Activated CD8-positive, alpha-beta T cell treated with anti-CD3 and anti-CD28 coated beads, Interleukin-2, amount 10 ng/mL, durations not matched to agents 7 days and 5 days (primary cell): ENCODE measurements at places on chromosomes 3 and 15. TPM values are rescaled to one million over a fixed set of nuclear protein-coding genes. Genes with fewer than 3 reads are reported as not detected.

Gene FANCD2OS
- total RNA-seq, result not detected

Gene PTPRG
- total RNA-seq, result not detected

Gene PLA2G4E
- total RNA-seq, result not detected

Gene PARP15
- 38.6 TPM for total RNA-seq

Gene LDHAL6B
- not detected for total RNA-seq

Gene PPM1M
- 91.9 TPM for total RNA-seq

Gene TEX55
- not detected for total RNA-seq

Gene BBS4
- 9.2 TPM for total RNA-seq

- no peak for DNase-seq
Measured at GRCh38 chr3:49876567-49876966, 6.9 kb upstream of the CAMKV start.

- no peak for DNase-seq
Measured at GRCh38 chr3:4587061-4587837, 94.1 kb downstream of the ITPR1 start.

DNA sequence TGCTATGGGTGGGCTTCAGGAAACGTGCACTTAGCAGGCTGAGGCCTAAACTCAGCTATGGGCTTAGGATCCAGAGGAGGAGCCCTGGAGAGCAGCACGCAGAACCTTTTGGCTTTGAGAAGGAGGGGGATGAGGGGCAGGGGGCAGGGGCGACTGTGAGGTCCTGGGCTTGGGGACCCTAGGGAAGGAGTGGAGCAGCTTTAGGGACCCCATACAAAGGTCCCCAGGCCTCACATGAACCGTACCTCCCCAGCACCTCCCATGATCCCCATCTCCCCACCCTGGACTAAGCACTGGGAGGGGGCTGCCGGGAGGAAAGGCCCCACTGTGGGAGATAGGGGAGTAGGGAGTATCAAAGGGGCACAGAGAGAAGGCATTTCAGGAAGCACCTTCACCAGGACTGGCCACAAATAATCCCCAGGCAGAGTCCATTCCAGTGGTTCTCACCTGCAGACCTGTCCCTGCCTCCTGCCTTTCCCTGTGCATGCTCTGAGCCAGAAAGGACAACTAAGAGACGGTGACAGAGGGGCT is 62.0 kb upstream of the KLF13 start:
- DNase-seq, result peak; percentile 18

GRCh38 chr3:99576904-99577559 is 61.4 kb upstream of the COL8A1 start:
- no peak for DNase-seq

DNA sequence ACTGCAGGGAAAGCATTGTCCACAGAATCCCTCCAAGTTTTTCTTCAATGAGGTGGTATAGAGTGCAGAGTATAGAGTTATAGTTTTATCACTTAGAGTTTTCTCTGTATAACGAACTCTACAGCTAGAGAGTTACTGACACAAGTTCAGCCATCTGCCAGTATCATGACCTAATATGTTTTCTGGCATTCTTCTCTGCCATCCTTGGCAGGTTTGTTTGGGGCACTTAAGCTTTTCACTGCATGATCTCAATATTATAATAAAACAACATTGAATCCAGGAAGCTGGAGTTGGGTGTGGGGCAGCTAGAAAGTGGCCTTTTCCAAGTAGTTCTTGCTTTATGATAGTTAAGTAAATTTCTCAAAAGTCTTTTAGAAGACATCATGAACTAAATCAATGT is 743.5 kb upstream of the ARPP21 start:
- DNase-seq, result no peak

DNA sequence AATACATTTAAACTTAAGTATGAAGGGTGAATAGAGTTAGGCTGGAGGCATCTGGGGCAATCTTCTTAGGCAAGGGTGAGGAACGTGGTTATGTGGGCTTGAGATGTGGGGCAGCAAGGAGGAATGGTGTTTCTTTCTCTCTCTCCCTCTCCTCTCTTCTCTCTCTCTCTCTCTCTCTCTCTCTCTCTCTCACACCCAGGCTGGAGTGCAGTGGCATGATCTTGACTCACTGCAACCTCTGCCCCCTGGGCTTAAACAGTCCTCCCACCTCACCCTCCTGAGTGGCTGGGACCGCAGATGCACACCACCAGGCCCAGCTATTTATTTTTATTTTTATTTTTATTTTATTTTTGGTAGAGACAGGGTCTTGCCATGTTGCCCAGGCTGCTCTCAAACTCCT is 4.0 kb upstream of the MGA start:
- no peak for DNase-seq

- no peak for DNase-seq
Measured at GRCh38 chr3:23112491-23112890, 90.6 kb upstream of the UBE2E2 start.

- no peak for DNase-seq
Measured at GRCh38 chr3:52015438-52016228, 19.9 kb upstream of the RPL29 start.

GRCh38 chr3:32847528-32847927 is 29.7 kb downstream of the TRIM71 start:
- DNase-seq, result no peak

- no peak for DNase-seq
Measured at GRCh38 chr3:126467611-126467955, 8.1 kb downstream of the ZXDC start.

DNA sequence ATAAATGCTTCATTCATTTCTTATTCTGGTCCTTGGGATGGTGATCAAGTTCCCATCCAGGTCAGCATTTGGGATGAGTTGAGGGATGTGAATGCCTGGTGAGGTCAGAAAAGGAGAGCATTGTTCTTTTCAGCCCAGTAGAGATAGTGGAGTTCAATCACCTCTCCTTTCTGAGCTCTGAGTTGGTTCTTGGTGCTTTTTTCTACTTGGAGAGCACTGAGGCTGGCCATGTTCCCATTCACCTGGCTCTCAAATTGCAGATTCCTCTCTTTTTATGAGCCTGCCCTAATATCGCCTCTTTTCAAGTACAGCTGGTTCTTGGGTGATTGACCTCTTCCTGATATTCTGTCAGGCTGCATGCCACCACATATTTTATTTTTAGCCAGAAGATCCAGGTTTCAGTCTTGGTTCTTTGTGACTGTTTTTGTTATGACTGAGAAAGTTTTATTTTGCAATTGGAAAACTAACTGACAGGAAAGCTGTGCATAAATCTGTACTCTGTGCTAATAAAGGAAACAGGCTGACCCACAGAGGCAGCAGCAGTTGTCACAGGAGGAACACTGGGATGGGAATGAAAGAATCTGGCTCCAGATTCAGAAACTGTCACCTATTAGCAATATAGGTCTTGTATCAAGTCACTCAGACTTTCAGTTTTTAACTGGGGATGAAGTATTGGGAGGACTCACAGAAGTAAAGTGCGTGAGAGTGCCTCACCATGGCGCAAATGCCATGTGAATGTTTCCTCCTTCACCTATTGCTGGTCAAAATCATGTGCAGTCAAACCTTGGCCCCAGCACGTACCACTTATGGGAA is 10.7 kb downstream of the AQP9 start:
- DNase-seq, result no peak

GRCh38 chr3:153080778-153081240 is 81.2 kb upstream of the RAP2B start:
- DNase-seq, result no peak

DNA sequence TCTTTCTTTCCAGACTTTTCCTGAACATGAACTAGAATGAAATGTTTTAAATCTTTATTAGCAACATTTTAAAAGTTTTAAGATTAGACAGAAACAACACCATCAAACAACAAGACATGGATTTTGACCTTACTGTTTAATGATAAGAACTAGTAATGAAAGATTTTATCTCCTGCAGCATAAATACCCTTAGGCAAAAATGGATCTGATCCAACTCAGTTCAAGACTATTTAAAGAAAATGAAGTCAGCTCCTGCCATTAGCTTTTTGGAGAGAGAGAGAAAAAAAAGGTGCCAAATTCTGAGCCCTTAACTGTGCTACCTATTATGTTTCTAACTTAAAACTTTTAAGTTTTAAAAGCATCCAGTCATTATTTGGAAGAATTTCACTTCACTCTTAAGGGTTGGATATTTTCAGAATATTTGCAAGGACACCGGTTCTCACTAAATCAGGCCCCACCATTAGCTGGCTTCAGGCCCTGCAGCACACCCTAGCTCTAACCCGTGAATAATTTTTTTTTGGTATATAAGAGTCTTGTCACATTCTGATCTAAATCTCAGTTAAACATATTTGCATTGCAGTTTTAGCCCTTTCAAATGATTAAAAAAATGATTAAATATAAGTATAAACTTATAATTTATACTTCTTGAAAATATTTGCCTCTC is 60.0 kb downstream of the NR1I2 start:
- DNase-seq, result no peak

DNA sequence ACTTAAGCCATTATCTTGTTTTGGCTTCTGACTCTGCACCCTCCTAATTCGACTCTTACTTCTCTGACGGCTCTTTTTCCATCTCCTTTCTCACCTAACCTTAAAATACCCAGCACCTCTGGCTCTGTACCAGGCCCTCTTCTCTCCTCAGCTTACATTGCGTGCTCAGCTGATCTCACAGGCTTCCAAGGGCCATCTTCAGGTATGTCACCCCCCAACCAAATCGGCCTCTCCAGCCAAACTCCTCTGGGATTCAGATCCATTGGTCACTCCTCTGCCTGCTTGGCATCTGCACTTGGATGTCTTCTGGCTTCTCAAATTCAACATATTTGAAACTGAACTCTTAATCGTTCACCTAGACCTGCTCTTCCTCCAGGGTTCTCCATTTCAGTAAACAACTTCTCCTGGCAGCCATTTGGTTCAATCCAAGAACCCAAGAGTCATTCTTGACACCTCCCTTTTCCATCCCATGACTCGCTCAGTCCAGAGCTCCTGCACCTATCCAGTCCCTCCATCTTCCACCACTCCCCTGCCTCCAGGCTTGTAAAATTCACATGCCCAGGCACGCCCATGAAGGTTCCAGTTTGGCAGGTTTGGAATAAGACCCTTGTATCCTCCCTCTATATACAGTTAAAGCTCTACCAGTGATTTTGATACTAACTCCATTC is 35.2 kb upstream of the SLC41A3 start:
- DNase-seq, result no peak

DNA sequence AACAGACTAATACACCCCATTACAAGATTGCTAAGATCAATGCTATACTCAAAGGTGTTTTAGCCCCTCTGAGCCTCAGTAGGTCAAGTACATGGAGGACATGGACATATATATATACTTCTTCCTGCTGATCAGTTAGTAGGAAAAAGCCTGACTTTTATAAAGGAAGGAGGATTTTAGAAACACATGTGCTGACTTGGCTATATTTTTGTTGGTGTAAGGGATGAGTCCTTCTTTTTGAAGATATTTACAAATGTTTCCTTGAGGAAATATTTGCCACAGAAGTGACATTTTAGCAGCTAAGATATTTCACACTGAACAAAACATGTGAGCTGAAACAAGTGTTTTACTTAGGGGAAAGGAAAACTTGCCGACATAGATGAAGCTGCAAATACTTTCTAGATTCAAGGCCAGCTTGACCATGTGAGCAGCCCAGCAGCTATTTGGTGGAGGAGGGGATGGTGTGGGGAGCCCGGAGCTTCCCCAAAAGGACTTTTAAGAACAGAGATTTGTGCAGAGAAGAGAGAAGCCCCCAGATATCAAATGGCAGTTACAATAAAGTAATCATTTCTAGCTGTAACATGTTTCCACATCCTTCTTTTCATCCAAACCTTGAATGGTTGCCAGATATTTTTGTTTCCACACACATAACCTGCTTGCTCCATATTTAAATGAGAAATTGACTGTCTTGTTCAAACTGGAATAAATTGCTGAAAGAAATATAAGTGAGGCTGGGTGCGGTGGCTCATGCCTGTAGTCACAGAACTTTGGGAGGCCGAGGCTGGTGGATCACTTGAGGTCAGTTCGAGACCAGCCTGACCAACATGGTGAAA is 111.7 kb upstream of the NR2F2 start:
- no peak for DNase-seq

- no peak for DNase-seq
Measured at GRCh38 chr15:64105113-64105704, 9.4 kb downstream of the SNX1 start.

DNA sequence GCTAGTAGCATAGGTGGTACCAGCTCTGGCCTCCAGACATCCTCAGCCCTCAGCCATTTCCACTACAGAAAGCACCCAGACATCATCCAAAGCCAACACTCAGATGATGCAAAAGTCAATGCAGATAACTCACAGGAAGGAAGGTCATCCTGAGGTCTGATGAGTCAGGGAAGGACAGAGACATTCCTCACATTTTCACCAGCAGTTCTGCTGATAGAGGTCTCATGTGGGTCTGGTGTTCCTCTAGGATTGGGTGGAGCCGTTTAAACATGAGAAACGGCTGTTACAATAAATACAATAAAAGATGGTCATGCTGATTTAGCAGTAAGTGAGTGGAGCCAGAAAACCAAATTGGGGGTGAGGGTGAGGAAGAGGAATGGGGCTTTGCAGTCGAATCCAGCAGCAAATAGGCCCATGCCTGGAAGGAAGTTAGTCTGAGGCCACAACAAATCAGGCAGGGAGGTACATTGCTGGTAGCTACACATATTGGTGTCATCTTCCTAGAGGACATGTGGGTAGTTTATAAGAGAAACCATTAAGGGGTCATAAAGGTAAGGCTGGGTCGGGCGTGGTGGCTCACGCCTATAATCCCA is 33.3 kb upstream of the FLNB start:
- DNase-seq, result no peak

DNA sequence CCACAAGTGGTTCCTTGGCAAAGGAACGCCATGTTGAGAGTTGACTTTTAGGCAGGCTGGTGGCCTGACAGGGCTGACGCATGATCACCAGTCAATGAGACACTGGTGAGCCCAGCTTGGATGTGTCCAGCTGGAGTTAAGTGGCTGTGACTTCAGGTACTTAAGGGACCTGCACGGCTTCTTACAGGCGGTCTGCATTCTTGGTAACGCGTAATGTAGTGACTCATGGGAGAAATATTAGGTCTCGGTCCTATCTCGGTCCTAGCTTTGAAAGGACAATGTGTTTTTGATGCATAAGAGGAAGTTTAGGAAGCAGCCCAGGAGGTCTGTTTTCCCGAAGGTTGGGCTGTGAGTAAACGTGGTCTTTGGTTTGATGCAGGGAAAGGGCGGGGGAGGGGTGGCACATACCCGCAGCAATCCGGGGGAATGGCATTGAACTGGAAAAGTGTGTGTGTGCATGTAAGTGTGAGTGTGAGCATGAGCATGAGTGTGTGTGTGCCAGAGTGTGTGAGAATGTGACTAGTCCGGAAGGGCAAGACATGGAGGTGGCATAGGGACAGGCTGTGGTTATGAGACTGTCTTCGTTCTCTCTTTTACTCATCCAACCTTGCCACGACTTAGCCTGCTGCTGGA is 55.3 kb downstream of the FAM43A start:
- DNase-seq, result no peak
